DND-41 (cell line): ENCODE measurements at places on chromosomes 7 and 10.

GRCh38 chr10:71747551-71748523, 25.5 kb downstream of the VSIR start:
- peak; percentile 77 for DNase-seq

DNA sequence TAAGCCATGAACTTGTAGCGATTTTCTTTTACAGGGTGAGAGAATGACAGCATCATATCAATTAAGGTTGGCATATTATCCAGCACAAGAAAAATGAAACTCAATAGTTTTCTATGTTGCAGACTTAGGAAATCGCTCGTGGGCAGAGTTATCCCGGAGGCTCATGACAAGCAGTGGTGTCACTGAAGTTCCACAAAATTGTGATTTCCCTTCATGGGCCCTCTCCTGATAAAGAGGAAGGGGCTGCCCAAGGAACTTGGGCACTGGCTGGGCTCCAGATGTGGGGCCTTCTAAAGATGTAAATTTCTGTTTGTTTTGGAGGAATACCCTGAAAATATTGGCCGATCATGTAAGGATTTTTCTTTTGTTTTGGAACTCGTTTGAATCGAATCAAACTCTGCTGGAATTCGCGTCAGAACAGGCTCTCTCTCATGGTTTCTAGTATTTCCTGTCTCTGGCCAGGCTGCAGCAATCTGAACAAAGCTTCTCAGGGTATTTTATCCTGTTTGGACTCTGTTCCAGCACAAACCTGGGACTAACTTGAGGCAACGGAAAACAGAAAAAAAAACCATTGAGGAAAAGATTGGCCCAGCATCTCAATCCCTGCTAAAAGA, 340.6 kb upstream of the NRP1 start:
- no peak for DNase-seq

DNA sequence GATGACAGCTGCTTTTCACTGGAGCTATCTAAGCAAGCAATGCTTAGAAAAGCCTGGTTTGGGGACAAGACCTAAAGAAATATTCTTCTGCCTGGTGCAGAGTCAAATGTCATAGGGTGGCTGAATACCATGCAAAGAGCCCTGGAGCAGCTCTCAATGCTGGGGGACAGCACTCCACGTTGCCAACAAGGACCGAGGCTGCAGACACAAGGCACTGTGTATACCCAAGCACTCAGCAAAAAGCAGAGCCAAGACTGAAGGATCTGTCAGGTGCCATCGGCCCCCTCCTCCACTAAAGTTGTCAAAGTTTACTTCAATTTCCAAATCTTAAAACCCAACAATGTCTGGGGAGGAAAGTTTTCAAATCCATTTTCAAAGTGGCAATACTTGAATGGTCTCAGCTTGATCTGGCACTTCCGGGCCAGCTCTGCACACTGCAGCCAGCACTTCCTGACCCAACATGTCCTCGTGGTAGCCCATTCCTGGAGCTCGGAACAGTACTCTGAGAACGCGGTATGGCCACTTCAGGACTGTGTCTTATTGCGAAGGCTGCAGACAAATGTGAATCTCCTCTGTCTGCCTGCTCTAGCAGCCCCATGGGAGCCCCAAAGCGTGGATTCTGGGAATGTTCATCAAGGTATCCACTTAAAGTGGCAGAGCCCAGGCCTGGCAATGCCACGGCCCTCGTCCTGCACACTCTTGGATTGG, 191.8 kb downstream of the TNS3 start:
- DNase-seq: no peak

DNA sequence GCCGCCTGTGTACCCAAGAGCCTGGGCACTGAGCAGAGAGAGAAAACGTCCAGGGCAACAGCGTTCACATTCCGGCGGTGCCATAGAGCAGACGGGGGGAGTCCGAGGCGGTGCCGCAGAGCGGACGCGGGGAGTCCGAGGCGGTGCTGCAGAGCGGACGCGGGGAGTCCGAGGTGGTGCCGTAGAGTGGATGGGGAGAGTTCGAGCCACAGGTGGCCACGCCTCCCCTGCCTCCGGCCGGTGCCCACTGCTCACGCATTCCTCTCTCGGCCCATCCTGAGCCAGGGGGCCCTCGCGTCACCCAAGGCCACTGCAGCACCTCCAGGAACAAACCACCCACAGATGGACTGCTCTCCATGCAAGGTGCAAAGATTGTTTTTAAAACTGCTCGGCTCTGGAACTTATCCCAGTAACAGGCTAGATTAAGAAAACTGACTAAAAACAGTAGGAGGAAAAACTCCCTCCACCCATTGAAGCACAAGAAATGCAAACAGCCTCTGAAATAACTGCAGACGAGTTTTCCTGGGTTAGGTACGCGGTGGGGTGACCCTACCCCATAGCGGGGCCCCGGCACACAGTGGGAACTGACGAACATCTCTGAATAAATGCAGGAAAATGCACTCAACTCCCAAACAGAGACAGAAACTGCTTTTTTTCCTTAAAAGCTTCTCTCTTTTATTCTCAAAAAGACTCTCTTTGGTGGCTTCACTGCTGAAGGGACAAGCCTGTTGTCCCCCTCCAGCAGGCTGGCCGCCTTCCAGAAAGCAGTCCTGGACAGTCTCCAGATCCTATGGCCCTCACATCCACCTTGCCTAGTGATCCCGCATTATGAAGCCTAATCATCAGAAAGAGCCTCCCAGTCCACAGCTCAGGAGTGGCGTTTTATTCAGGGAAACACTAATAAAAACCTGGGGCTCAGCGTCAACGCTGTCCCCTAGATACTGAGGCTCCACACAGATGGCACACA, 55.9 kb downstream of the DIP2C start:
- no peak for DNase-seq
